Renal cortical epithelial cell (primary cell): ENCODE measurements at places on chromosomes 2 and 18.

DNA sequence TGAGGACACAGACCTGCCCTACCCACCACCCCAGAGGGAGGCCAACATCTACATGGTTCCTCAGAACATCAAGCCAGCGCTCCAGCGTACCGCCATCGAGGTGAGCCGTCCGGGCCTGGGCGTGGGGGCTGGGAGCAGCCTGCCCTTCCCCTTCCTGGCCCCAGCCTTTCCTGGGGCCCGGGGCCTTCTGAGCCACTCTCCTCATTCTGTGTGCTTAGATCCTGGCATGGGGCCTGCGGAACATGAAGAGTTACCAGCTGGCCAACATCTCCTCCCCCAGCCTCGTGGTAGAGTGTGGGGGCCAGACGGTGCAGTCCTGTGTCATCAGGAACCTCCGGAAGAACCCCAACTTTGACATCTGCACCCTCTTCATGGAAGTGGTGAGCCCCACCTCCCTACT lies 157.9 kb downstream of the DYSF start:
- no peak for DNase-seq

DNA sequence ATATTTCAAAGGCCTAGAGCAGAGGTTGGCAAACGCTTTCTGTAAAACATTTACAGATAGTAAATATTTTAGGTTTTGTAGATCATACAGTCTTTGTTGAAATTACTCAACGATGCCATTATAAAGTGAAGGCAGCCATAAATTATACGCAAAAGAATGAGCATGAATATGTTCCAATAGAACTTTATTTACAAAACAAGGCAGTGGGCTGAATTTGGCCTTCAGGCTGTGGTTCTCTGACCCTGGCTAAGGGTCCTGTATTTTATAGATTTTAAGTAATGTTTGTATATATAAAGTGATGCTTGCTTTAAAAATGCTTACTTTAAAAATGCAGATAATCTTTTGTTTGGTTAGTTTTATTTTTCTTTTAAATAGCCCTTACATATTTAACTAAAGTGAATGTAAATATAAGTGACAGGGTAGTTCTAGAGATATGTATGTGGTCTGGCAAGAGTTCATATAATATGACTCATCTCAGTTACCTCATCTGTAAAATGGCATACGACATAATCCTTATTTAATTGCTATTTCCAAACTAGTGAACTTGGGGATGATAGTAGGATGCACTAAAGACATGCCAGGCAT lies 51.7 kb upstream of the ATP5MC3 start:
- peak; percentile 26 for DNase-seq

- peak; percentile 48 for DNase-seq
These were observed 45.6 kb downstream of the MTCL1 start for GRCh38 chr18:8750954-8751415.

DNA sequence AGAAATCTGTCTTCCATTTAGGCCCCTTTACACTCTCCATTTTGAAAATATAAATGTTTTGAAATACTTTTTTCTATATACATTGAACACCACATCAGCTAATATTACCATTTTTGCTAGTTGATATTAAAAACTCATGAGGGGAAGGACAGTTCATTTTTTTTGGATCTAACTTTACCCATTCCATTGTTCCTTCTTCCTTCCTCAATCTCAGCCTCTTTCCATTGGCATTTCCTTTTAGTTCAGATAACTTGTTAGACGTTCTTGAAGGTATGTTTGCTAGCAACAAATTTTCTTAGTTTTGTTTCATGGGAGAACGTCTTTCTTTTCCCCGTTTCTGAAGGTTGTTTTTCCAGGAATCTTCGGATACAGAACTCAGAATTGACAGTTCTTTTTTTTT lies 759.0 kb downstream of the SOCS6 start:
- no peak for DNase-seq

GRCh38 chr2:33272001-33272400 lies 204.4 kb upstream of the RASGRP3 start:
- no peak for DNase-seq

GRCh38 chr2:111198701-111199100 lies 78.0 kb downstream of the BCL2L11 start:
- no peak for DNase-seq

DNA sequence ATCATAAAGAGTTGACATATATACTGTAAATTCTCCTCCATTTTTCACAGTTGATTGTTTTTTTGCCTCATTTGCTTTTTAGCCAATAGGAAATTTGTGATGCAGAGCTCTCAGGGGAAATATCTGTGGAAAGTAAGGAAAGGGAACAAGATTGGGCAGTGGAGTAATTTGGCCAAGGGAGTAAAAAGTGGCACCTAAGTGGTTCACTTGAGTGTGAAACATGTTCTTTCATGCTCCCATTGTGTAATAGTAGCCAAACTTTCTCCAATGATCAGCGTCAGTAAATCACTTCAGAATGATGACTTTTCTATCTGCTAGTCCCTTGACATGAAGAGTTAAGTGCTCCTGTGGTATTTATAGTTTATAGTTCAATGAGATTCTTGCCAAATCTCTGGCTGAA lies 141.9 kb upstream of the KCNJ3 start:
- DNase-seq: no peak

DNA sequence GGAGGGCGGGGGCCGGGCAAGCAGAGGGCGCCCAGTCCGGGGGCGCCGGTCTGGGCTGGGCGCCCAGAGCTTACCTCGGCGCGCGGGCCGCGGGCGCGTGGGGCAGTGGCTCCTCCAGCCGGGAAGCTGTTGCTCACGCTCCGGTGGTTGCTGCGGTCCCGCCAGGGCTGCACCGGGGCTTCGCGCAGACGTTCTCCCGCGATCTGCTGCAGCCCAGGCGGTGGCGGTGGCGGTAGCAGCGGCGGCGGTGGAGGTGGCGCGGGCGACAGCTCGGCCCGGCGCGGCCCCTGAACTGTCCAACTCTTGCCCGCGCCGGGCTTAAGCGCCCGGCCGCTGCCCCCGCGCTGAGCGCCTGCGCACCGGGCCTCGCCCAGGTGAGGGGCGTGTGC lies 391 bp downstream of the ZNF385B start:
- DNase-seq: no peak

DNA sequence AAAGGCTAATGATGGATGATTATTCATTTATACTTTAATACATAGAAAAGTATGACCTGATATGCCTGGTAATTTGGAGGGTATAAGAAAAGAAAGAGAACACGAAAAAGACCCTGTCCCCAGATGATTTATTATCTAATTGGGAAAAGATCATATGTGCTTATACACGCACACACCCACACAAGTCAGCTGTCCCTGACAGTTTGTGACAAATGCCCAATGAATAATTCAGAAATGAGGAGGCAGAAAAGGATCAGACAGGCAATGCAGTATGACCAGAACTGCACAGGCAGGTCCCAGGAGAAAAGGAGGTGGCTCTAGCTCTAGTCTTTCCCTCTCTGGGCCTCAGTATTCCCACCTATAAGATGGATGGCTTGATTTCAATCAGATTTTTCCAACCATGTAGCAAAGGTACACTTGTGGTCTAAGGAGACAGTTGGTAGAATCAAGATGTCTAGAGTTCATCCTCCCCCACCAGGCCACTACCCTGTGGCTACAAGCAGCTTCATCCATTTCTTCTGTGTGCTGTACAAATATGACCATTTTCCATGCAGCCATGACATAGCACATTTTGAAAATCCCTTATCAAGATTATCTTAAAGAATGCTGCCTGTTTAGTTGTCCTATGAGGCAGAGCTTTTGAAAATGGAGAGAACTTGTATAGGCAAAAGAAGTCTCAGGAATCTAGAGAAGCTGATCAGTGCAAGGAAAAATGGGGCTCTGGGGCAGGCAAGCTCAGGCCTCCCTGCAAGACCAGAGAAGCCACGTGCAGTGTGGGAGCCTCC lies 19.7 kb downstream of the CYRIA start:
- DNase-seq: no peak

DNA sequence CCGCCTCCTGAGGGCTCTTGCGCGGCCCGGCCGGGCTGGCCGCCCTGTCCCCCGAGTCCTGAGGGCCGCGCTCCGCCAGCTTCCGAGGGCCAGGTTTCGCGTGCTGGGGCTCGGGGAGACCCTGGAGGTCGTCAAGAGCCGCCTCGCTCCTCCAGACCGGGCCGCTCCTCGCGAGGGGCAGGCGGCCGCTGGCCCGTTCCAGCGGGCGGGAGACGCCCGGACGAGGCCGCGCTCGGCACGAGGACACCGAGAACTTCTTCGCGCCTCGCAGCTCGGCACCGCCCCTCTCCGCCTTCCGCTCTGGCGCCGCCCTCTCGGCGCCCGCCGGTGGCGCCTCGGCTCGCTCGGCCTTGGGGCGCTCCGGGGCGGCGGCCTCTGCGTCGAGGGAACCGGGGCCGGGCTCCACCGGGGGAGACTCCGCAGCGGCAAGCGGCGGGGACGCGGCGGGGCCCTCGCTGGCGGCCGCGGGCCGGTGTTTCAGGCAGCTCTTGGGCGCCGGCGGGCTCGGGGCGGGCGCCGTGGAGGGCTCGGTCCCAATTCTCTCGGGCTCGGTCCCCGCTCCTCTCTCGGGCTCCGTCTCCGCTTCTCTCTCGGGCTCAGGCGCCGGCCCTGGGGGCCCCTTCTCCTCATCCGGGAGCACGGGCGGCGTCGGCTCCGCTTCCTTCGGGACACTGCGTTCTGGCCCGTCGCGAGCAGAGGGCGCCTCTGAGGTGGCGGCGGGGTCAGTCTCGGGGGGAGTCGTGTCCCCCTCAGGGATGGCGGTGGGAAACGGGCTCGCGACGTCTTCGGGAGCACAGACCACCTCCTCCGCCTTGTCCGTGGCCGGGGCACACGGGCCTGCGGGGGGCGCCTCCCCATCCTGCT lies 91.6 kb upstream of the MGAT4A start:
- DNase-seq: no peak

DNA sequence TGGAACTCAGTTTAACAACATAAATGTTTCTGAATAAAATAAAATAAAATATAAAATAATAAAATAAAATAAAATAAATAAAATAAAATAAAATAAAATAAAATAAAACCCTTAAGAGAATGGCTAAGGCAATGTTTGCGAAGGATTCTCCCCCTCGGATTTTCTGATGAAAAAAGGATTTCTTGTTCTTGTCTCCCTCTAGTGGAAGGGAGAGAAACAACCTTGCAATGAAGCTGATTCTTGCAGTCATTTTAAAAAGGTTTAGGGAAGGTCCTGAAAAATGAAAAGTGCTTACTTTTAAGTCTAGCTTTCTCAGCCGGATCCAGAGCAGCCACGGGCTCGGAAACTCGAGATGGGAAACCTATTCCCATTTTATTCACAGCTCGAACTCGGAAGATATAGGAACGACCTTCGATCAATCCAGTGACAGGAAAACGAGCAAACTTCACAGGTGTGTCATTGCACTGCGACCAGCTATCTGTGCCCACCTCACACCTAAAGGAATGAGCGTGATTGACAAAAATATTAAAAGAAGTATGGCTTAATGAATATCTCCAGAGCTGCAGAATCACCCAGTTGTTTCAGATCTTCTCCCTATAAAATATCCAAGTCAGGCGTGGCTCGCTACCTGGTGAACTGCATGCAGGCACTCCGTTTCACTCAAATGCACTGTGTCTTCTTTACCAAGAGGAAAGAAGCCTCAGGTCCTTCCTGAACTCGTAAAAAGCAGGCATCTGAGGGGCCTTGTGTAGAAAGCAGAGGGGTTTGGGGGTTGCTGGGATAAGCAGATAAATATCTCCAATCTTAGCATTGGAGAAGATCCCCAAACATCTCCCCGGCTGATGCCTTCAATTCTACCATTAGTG lies 68.1 kb downstream of the MYOM1 start:
- peak; percentile 44 for DNase-seq

GRCh38 chr2:217293046-217293445 lies 433.2 kb upstream of the TNP1 start:
- DNase-seq: no peak

DNA sequence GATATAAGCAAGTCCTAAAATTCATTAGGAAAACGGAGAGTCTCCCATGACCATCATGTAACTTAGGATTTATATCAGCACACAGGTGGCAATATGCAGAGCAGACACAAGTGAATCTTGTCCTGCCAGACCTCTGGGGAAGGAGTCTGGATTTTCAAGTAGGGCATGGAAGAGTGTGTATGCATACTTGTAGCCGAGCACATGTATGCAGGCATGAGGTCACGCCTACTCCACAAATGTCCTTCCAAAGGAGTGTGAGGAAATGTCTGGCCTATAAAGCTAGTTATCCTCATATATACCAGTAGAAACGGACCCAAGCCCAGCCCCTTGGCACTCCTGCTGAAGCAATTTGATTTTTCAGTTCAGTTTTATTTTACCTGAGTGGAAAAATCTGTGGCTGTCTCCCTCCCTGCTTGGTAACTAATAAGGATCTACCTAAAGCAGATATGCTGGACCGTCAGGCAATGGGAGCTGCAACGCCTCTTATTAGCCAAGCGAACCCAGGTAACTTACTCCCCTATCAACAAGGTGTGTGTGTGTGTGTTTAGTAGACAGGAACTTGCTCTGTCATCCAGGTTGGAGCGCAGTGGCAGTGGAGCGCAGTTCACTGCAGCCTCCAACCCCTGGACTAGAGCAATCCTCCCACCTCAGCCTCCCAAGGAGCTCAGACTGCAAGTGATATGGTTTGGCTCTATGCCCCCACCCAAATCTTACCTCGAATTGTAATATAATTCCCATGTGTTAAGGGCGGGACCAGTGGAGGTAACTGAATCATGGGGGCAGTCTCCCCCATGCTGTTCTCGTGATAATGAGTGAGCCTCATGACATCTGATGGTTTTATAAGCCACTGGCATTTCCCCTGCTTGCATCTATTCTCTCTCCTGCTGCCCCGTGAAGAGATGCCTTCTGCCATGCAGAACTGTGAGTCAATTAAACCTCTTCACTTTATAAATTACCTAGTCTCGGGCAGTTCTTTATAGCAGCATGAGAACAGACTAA lies 2.8 kb downstream of the STAT1 start:
- DNase-seq: no peak

- no peak for DNase-seq
These were observed 725.8 kb downstream of the TSN start for GRCh38 chr2:122481244-122481622.

DNA sequence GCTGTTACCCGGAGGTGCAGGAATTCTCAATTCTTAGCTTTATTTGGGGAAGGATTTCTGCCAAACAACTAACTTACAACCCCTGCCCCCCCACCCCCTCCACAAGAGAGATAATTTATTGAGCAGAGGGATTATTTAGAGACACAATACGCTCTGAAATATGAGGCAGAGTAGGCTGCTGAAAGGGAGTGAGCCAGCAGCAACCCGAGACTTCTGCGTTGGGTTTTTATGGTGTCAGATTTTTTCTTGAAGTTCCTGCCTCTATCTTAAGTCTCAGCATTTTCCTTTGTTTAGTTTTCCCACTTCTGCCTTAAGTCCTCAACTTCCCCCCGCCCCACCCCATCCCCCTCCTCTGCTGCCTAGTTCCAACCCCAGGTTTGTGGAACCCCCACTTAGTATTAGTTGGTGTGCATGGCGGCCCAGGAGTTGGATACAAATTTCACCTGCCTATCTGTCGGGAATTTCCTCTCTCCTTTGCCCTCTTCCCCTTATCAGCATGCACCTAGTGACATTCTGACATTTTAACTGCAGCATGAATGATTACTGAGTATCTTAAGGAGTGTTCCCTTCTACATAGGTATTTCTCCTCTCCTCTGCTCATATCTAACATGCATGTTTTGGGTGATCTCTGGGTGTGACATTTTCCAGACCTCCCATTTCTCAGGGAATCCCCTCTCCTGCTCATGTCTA lies 1635.9 kb upstream of the LRRTM1 start:
- DNase-seq: no peak
